AG09309 (cell line): ENCODE measurements at places on chromosomes 4 and X.

- no peak for DNase-seq
Observed at GRCh38 chrX:37816766-37817165, 30.6 kb downstream of the DYNLT3 start.

GRCh38 chr4:138217567-138217966 is 24.6 kb downstream of the SLC7A11 start:
- no peak for DNase-seq

DNA sequence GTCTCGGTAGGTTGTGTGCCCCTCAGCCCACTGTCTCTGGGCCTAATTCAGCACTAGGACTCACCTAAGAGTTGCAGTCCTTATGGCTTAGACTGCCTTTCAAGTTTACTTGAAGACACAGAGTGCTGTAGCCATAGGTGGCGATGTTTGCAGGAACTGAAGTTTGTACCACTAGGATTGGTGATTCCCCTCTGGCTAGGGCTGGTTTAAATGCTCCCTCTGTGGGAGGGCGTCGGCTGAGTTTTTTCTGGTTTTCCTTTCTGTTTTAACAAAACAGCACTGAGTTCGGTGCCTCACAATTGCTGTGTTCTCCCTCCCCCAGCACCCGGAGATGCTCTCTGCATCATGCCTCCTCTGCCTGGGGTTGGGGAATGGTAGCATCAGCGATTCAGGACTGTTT is 480.9 kb downstream of the PCDH11X start:
- no peak for DNase-seq

GRCh38 chrX:44733931-44734330 is 109.9 kb upstream of the DUSP21 start:
- no peak for DNase-seq

DNA sequence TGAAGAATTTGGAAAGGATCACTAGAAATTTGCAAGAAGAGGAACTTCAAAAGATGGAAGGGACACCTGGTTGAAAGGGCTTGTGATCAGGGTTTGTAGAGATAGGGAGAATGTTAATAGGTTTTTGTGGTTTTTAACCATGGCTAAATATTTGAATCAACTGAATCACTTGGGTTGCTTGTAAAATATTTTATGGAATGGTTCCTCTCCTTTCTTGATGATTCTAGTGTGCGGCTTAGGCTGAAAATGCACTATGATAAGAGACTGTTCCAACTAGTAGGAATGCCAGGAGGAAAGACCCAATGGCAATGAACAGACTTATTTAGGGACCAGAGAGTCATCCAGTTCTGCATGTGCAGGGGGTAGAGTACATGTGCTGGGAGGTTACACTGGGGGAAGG is 408.2 kb downstream of the ARHGAP24 start:
- no peak for DNase-seq

- DNase-seq = no peak
Observed at GRCh38 chrX:14505648-14506047, 23.7 kb upstream of the GLRA2 start.

DNA sequence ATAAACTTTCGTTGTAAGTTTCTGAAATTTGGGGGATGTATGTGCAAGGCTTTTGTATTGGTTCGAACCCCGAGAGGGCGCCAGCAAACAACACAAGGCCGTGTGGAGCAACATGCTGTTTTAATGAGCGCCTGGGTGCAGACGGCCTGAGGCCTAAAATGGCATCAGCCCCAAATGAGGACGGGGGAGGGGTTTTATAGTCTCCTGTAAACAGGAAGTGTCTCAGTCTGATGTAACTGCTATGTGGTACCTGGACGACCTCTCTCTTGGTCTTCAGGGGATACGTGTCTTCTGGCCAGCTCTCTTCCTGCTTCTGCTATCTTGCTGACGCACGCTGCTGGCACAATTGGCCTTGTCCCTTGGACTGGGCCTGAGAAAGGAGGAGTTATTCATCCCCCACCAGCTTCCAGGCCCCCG is 1348.0 kb downstream of the ADGRL3 start:
- no peak for DNase-seq

DNA sequence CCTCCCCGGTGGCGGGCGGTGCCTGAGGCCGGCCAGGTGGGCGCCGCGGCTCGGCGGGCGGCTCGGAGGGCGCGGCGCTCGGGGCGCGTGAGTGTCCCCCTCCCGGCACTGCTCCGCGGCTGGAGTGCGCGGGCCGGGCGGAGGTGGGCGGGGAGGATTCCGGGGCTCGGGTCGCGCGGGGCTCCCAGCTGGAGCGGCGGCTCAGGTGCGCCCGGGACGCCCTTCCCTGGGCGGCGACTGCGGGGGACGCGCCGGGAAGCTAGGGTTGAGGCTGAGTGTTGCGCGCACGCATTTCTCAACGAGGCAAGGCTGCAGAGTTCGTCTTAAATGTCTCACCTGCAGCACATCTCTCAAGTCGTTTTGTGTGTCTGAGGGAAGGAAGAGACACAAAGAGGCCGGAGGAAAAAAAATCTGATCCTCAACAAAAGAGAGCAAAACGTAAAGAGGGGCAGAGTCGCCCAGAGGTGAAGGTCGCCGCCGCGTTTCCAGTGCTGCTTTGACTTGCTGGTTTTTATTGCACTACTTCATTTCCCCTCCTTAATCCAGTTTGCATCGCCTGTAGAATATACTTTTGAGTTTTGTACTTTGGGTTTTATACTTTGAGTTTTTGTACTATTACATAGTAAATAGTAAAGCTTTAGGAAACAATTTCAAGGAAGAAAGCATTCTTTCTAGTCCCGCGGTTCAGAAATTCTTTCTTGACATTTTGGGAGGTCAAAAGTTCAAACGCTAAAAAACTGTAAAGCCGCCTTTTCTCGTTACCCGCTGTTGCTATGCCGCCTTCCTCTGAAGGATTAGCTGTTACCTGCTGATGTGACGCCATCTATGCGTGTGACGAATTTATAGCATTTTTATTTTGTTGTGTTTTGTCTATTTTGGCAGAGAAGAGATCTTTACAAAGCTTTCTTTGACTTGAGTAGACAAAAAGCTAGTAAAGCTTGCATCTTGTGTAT is 106.5 kb upstream of the STOX2 start:
- DNase-seq = no peak

DNA sequence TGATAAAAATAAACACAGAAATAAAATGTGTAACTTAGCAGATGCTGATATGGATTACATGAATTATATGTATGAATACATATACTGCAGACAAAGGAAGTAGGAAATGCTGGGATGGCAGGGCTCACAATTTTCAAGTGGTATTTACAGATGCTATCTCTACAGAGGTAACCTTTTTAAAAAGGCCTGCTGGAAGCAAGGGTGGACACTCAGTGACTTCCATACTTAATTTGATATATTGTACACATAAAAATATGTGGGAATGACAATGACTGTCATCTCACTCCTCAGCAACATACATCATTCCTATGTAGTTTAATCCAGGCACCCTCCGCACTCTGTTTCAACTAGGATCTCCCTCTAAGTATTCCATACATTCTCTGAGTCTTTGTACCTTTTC is 452.9 kb downstream of the DTHD1 start:
- DNase-seq = no peak

- DNase-seq = no peak
Observed at GRCh38 chrX:13380211-13380610, 60.4 kb upstream of the ATXN3L start.

- DNase-seq = no peak
Observed at GRCh38 chr4:184420402-184420801, 53.9 kb downstream of the IRF2 start.

- DNase-seq = no peak
Observed at GRCh38 chr4:33150525-33150910, 2430.3 kb downstream of the PCDH7 start.

DNA sequence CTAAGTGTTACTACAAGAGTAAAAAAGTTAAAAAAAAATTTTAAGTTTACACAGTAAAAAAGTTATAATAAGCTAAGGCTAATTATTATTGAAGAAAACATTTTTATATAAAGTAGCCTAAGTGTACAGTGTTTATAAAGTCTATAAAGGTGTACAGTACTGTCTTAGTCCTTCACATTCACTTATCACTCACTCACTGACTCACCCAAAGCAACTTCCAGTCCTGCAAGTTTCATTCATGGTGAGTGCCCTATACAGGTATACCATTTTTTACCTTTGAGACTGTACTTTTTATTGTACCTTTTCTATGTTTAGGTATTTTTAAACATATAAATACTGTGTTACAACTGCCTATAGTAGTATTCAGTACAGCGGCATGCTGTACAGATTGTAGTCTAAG is 74.2 kb downstream of the TMEM165 start:
- no peak for DNase-seq

- no peak for DNase-seq
Observed at GRCh38 chr4:151674804-151675391, 85.9 kb downstream of the GATB start.

DNA sequence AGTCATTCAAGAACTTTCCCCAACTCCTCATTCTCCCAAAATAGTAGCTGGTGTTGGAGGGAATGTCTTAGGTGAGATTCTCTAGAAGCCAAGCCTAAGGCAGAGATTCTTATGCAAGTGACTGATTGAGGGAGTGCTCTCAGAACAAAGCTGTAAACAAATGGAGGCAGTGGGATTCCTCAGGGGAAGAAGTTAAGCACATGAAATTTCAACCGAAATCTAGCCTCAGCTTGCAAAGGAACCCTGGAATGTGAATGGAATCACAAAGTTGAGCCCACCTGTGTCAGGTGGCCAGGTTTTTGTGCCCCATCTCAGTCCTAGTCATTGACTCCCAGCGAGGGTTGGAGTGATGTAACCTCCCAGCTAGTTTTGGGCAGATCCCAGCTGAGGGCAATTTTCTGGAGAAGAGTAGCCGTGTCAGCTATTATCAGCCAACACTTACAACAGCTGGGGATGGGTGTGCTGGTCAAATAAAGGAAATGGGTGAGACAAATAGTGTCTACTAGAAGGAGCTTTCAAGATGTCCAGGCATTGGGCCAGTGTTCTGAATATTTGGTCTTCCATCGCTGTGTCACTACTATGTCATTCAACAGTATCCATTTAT is 29.7 kb upstream of the FGF2 start:
- DNase-seq = no peak

- no peak for DNase-seq
Observed at GRCh38 chrX:153216926-153217325, 37.8 kb downstream of the MAGEA1 start.

GRCh38 chr4:185257086-185257485 is 47.7 kb downstream of the SNX25 start:
- DNase-seq = no peak

GRCh38 chr4:118889312-118889691 is 648 bp downstream of the SYNPO2 start:
- DNase-seq = no peak

DNA sequence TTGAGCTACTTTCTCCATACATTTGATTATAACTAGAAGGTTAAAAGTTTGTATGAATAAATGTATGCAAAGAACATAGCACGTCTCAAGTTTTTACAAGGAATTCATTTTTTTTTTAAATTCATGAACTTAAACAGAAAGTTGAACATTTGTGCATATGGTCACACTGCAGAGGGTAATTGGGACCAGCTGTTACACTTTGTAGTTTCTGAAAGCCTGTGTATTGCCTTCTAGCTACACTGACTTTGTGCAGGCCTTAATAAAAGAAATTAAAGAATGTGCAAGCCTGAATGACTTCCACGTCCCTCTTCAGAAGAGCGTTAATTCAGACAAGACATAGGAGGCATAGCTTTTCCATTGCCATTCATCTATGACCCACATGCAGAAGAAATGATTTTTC is 153.1 kb upstream of the PCDH18 start:
- DNase-seq = peak; percentile 27

- DNase-seq = no peak
Observed at GRCh38 chrX:39582091-39582490, 515.7 kb downstream of the BCOR start.

DNA sequence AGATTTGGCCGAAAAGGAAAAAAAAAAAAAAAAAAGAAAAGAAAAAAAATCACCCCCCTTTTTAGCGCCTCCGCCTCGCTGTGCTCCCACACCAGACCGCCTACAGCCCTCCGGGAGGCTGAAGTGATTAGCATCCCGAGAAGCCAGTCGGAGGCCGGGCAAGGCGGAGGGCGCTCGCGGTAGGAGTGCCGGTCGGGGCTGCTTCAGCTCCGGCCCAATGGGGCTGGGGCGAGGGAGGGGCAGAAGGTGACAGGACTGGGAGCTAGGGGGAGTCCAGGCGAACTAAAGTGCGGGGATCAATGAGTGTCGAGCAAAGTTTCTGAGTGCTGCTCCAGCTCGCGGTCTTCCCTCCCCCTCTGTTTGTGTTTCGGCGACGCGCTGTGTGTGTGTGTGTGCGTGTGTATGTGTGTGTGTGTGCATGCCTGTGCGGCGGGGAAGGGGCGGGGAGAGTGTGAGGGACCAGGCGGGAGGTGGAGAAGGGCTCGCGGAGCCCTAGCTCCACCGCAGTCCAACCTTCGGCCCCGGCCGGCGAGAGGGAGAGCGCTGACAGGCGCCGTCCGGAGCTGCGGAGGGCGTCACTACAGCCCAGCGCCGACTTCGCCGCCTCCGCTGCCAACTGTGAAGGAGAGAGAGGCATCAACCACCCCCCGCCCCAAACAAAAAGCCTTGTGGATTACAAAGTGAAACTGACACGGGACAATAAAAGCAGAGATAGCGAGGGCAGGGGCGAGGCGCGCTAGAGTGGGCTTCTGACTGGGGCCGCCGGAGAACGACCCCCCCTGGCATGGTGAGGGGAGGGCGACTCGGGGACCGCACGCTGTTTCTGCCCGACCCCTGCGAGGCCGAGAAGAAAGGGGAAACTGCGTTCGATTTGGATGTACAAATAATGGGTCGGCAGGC is at the start of gene FAT4:
FAT4 (plus strand) TSS at position 280 of the 900 bp plus-strand sequence. CDS start 1,457 bp downstream, outside the sequence.
- DNase-seq = peak; percentile 92

DNA sequence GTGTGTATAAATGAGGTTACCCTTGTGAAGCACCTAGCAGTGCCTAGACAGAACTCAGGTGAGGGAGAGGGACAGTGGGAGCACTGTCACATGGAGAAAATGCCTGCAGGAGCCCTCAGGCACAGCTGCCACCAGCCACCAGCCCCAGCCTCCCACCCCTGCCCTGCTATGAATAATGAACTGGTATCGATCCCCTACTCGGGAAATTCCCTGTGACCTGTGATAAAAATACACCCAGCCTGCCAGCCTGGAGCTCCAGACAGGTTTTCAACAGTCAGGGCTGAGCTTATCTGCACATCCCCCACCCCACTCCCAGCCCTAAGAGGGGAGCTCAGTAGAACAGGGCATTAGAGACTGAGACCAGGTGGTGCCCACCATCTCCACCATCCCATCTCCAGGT is 159.6 kb upstream of the PJA1 start:
- no peak for DNase-seq
